Memory B cell (primary cell): ENCODE measurements at places on chromosomes 12 and 14.

DNA sequence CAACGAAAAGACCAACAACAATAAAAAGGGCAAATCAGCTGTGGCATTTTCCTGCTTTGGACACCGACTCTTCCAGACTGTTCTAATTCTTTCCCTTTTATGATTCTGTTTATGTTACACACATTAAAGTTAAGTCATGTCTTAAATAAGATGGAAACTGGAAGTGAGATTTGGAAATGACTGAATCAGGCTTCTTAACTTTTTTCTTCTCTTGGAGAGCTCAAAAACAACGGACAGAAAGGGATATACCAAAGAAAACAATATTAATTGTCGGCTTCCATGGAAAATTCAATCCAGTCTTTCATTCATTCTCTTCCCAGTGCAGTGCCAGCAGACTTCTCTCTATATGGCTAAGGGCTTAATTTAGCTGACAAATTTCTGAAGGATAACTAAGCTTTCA is 214.9 kb upstream of the DDHD1 start:
- no peak for DNase-seq

DNA sequence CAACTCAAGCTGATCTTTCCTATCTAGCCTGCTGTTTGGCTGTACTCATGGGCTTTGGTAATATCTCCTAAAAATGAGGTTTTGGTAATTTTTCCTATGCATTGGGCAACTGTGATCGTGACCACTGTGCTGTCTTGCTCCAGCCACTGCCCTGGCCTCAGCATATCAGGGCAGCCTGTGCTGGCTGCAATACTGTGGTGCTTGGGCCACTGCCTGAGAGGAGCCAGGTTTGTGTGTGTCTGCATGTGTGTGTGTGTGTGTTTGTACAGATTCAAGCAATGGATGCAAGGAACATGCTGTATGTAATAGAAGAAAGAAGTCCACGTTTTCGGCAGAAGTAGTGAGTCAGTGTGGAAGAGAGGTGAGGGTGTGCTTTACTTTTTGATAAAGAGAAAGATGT is 13.0 kb downstream of the ERG28 start:
- no peak for DNase-seq

GRCh38 chr12:124603100-124603541 is 35.7 kb upstream of the NCOR2 start:
- DNase-seq: no peak

DNA sequence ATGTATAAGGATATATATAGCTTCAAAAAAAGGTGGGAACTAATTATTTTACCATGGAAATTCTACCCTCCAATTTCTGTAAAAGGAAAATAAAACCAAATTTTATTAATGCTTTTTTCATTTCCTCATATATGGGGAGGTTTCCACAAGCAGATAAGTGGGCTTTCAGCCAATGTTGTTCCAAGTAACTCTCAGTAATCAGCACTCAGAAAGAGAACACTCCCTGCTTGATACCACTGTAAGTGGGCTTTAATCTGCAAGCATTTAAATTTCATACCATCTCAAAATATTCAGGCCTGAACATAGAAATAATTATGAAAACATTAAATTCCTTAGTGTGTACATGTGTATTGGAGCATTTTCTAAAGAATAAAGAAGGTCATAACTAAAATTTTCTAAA is 827.6 kb downstream of the C12orf50 start:
- no peak for DNase-seq

- DNase-seq: no peak
These were observed 66.8 kb downstream of the TXNDC16 start for GRCh38 chr14:52485350-52485960.

DNA sequence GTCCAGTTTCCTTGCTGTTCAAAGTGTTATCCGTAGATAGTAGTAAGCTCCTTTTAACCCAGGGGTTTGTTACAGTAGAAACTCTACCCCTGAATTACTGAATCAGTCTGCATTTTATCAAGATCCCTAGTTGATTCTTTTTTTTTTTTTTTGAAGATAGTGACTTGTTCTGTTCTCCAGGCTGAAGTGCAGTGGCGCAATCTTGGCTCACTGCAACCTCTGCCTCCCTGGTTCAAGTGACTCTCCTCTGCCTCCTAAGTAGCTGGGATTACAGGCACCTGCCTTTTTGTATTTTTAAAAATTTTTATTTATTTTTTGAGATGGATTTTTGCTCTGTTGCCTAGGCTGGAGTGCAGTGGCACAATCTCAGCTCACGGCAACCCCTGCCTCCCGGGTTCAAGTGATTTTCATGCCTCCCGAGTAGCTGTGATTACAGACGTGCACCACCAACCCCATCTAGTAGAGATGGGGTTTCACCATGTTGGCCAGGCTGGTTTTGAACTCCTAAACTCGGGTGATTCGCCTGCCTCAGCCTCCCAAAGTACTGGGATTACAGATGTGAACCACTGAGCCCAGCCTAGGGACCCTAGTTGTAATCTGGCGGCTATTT is 10.5 kb downstream of the LARP4 start:
- DNase-seq: no peak

- DNase-seq: peak; percentile 57
These were observed 1.2 kb downstream of the DYRK2 start for GRCh38 chr12:67649570-67650387.

DNA sequence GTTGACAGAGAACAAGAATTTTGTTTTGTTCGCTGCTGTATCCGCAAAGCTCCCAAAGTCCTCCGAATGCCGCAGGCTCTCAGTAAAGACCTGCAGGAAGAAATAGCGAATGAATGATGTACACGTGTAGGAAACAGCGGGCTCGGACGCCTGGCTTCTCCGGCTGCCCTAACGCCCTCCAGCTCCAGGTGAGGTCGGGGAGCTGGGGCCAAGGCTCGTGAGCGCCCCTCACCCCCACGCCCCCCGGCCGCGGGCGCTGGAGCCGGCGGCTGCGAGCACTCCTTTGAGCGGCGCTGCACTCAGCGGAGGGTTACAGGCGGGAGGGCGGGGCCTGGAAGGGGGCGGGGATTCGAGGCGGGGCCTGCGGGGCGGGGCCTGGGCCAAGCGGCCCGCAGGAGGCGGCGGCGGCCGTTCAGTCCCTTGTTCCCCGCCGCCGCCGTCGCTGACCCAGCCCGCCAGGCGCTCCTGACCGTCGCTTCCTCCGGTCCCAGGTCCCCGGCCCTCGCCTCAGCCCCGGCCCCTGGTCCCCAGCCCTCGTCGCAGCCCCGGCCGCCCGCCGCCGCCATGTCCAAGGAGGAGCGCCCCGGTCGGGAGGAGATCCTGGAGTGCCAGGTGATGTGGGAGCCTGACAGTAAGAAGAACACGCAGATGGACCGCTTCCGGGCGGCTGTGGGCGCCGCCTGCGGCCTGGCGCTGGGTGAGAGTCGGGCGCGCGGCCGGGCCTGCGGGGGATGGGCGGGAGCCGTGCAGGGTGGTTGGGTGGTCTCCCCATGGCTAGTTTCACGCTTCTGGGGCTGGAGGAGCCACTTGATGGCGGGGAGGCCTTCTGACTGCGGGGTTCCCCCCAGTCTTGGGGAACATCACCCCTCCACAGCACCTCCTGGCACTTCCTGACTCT is at the start of gene AACS:
AACS (plus strand) TSS at position 415 of the 898 bp plus-strand sequence; CDS start at position 565, 150 bp downstream.
- DNase-seq: peak; percentile 70

GRCh38 chr12:132416121-132416673 is 73.8 kb upstream of the FBRSL1 start:
- no peak for DNase-seq

DNA sequence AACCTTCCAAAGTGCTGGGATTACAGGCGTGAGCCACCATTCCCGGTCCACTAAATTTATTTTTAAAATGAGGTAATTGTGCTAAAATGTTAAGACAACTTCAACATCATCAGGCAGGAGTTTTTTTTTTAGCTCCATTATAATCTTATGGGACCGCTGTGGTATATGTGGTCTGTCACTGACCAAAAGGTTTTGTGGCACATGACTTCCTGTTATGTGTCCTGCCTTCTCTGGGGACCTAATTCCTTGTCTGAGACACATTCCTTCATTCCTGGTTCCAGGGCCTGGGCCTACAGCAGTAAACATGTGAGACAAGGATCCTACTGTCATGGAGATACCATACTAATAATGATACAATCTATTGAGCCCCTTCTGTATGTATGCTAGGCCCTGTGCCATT is 4.9 kb downstream of the TEX52 start:
- no peak for DNase-seq

- no peak for DNase-seq
These were observed 356.0 kb downstream of the NAV3 start for GRCh38 chr12:78186670-78187069.

DNA sequence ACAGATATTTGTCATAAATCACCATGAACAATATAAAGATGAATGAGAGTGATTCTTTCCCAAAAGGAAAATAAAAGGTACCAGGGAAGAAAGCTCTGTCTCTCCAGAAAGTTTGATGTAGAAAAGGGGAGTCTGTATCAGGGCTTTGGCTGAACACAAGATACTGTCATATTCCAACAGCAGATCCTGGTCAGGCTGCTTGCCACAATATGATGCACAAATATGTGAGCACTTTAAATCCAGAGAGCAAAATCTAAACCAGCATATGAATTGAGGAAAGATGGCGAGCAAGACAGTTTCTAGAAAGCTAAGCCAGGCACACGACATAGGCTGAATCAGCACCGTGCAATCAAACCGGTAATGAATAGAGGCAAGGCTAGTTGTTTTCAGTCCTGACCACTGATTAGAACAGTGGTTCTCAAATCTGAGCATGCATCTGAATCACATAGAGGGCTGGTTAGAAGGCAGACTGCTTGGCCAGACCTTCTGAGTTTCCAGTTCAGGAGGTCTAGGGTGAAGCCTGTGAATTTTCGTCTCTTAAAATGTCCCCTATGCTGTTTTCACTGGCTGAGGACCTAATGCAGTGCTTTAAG is 60.7 kb downstream of the PLCZ1 start:
- no peak for DNase-seq
